ENCODE measurements at places on chromosomes 4 and X.

DNA sequence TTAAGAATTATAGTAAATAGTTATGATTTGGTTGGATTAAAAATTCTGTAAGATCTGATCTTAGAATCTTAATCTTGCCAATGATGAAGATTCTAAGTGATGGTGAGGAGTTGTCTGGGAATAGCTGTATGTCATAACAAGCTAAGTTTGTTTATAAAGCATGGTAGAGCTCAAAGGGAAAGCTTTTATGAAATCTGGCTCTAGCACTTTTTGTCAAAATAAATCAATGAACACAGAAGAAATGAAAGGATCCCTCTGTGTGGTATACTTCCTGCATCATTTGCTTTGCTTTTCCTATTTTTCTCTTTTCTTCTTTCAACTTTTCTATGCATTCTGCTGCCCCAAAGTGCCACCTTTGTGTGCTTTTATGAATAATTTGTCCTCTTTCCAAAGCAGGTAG, 193.5 kb upstream of the FAT1 start:
- no peak for DNase-seq

DNA sequence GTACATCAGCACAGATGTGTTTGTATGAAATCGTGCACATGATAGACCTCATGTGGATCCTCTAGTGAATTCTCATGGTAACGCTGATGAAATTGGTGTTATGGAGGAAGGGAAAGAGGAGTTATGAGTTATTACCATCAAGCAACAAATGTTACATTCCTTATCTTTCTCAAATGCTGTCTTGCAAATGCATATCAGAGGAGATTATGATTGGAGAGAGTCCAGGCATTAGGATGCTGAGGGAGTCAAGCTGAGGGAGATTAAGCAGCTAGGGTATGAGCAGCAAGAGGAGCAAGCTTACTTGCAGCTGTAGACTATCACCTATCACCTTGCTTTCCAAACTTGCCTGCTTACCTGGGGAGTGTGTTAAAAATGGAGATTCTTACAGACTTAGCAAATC, 36.8 kb upstream of the SFRP2 start:
- DNase-seq = no peak

GRCh38 chr4:189302719-189303118, 638.0 kb upstream of the FRG1 start:
- no peak for DNase-seq

DNA sequence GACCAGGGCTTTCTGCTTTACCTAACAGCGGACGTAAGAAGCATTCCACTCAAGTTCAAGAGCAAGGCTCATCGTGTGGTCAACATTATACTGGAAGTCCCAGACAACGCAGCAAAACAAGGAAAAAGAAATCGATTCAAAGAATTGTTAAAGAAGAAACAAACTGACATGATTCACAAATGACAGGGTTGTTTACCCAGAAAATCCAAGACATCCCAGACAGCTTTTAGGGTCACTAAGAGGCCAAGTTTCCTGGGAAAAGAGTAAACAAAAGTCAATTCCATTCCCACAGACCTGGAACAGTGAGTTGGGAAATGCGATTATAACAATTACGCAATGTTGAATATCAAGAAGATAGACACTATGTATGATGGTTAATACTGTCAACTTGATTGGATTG, 21.5 kb upstream of the HTRA3 start:
- no peak for DNase-seq
